Activated naive CD8-positive, alpha-beta T cell treated with anti-CD3 and anti-CD28 coated beads for 36 hours (primary cell): ENCODE measurements at places on chromosomes 13 and 19. TPM values are rescaled to one million over a fixed set of nuclear protein-coding genes. Genes with fewer than 3 reads are reported as not detected.

- peak overlapping the region; percentile 84 for H3K4me3 ChIP-seq
- peaks cover 13% of the 10 kb centered on the region for H3K4me1 ChIP-seq
- H3K27me3 ChIP-seq, result no peaks in the 10 kb centered on the region
- peak; percentile 95 for DNase-seq
- H3K36me3 ChIP-seq, result no peaks in the 10 kb centered on the region
These were observed 10.6 kb upstream of the ZNF709 start for GRCh38 chr19:12495002-12495802.

DNA sequence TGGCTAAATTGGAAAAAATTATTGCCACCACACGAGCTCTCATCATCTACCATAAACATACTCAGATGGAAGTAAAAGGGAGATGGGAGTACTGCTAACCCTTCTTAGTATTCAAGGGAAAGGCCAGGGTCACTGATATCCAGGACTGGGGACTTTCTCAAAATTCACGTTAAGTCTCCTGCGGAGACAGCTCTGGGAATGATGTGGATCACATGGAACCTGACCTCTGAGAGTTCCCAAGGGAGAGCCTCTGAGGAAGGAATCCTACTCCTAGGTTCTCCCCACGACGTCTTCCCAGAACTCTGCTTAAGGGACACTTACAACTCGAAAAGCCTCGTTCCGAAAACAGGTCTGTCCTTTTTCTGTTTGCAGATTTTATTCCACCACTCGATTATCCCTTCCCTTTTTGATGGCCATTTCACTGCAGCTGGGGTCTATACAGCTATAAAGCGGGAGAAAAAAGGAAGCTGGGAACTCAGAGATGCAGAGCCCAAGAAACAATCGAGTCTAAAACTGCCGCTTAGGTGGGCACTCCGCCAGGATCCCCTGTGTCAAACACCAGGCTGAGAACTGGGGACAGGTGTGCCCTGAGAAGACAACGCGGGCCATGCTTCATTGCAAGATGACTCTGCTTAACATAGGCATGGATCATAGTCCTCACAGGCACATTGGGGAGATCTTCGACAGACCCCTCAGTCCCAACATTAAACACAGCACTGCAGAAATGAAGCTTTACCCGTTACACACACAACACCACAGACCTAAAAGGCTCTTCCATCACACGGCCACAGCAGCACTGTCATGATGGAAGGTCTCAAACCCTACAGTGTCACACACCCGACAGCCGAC is 823 bp upstream of the ZNF567 start:
- H3K4me1 ChIP-seq, result peaks cover 16% of the 10 kb centered on the region
- H3K27me3 ChIP-seq, result peaks cover 5% of the 10 kb centered on the region
- H3K27ac ChIP-seq, result peak overlapping the region; percentile 97
- peak overlapping the region; percentile 97 for H3K4me3 ChIP-seq
- H3K36me3 ChIP-seq, result peaks cover 85% of the 10 kb centered on the region

DNA sequence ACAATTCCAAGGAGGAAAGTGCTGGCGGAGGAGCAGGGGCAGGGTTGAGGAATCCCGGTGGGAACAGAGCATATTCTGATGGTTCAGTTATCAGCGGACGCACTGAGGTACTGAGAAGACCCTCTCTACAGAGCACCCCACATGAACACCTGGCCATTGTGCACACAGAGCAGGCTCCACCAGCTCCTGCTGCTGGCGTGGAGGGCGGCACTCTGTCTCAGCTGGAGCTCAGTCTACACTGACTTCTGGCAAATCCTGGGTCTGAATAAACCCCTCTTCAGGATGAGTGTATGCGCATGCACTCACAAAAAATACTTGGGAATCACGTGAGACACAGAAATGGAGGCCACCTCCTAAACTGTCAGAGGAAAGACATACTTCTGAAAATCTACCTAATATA is 114.4 kb upstream of the IRS2 start:
- no peaks in the 10 kb centered on the region for H3K4me1 ChIP-seq
- H3K4me3 ChIP-seq, result no peak overlapping the region
- no peaks in the 10 kb centered on the region for H3K36me3 ChIP-seq
- DNase-seq, result no peak

The MCEMP1 gene
- total RNA-seq, result not detected

DNA sequence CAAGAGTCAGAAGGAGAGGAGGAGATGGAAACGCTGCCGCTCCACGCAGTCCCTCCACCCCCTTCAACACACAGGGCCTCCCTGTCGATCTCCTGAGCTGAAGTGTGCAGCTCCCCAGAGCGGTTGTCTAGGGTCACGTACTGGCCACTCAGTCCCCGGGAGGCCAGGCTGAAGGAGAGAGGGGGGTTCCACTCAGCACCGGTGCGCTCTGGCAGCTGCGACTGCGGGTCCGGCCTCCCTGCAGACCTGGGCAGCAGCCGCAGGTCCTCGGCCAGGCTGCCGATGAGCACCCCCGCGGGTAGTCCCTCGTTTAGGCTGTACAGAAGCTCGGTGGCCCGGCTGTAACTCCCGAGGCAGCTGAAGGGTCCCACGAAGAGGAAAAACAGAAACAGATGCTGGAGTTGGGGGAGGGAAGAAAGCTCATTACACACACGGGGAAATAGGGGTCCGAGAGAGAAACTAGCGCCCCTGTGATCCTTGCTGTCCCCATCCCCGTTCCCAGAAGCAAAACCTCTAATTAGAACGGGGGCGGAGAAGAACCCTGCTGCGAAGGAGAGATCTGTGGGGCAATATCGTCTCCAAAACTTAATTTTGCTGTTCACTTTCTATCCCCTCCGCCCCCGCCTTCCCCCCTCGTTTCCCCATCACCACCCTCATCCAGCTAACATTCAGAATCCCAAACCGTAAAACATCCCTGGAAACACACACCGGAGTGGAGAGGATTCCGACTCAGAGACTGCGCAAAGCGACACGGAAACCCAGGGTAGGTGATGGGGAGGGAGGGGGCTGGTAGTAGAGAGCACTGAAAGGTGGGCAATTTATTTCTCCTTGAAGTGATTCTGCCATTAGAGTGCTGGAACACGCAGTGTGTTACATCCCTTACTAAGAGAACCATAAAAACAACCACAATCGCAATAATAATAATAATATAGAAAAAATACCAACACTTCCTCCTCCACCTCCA is 1.8 kb downstream of the PCDH20 start:
- H3K4me3 ChIP-seq, result no peak overlapping the region
- DNase-seq, result no peak
- H3K4me1 ChIP-seq, result no peaks in the 10 kb centered on the region
- peaks cover 54% of the 10 kb centered on the region for H3K27me3 ChIP-seq
- no peak overlapping the region for H3K27ac ChIP-seq

DNA sequence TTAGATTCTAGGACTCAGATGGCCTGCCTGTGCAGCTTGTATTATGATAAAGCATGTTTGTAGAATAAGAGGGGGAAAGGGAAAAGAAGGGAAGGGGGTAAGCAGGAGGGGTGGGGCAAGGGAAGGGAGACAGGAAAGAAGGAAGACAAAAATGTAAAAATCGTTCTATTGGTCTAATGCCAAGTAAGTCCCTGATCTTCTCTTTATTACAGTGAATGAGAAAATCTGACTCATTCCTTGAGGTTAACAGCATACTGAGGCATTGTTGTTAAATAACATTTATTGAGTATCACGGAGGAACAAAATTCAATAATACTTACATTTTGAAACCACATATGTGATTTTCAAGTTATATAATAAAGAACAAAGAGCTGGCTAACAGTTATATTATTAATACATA is 1534.7 kb downstream of the OLFM4 start:
- no peak for DNase-seq
- H3K4me1 ChIP-seq, result no peaks in the 10 kb centered on the region
- no peak overlapping the region for H3K27ac ChIP-seq

GRCh38 chr19:31349160-31349881 is at the start of gene TSHZ3:
Gene TSHZ3 (minus strand): TSS chr19:31349436. CDS start chr19:31349219, 217 bp downstream.
- peaks cover 75% of the 10 kb centered on the region for H3K27me3 ChIP-seq
- peaks cover 24% of the 10 kb centered on the region for H3K4me1 ChIP-seq
- no peak for DNase-seq

GRCh38 chr19:4279267-4279529 is 132 bp downstream of the SHD start:
- peaks cover 8% of the 10 kb centered on the region for H3K4me1 ChIP-seq
- H3K27me3 ChIP-seq, result peaks cover 31% of the 10 kb centered on the region
- H3K36me3 ChIP-seq, result no peaks in the 10 kb centered on the region
- no peak overlapping the region for H3K4me3 ChIP-seq
- no peak for DNase-seq

- DNase-seq, result no peak
- H3K27me3 ChIP-seq, result no peaks in the 10 kb centered on the region
- no peak overlapping the region for H3K27ac ChIP-seq
- H3K4me1 ChIP-seq, result peaks cover 29% of the 10 kb centered on the region
- H3K36me3 ChIP-seq, result peaks cover 49% of the 10 kb centered on the region
These were observed 4.3 kb upstream of the ADM5 start for GRCh38 chr19:49684983-49685553.

- no peaks in the 10 kb centered on the region for H3K36me3 ChIP-seq
- H3K4me3 ChIP-seq, result no peak overlapping the region
- no peak overlapping the region for H3K27ac ChIP-seq
- DNase-seq, result no peak
- no peaks in the 10 kb centered on the region for H3K27me3 ChIP-seq
- H3K4me1 ChIP-seq, result no peaks in the 10 kb centered on the region
These were observed 16.2 kb upstream of the KATNAL1 start for GRCh38 chr13:30323524-30323923.

GRCh38 chr13:39224671-39225240 is 186.5 kb downstream of the NHLRC3 start:
- no peak overlapping the region for H3K27ac ChIP-seq
- no peaks in the 10 kb centered on the region for H3K36me3 ChIP-seq
- no peaks in the 10 kb centered on the region for H3K4me1 ChIP-seq
- H3K4me3 ChIP-seq, result no peak overlapping the region

The ZNF578 gene
- 0.93 TPM for total RNA-seq

- no peak overlapping the region for H3K4me3 ChIP-seq
- no peak for DNase-seq
- no peaks in the 10 kb centered on the region for H3K36me3 ChIP-seq
- H3K27me3 ChIP-seq, result no peaks in the 10 kb centered on the region
- no peaks in the 10 kb centered on the region for H3K4me1 ChIP-seq
These were observed 10.7 kb downstream of the SBNO2 start for GRCh38 chr19:1163283-1163933.

The TMPRSS9 gene
- total RNA-seq, result not detected

GRCh38 chr19:32458500-32459123 is 53.0 kb downstream of the DPY19L3 start:
- H3K27ac ChIP-seq, result no peak overlapping the region
- H3K27me3 ChIP-seq, result no peaks in the 10 kb centered on the region
- no peak overlapping the region for H3K4me3 ChIP-seq
- peaks cover 6% of the 10 kb centered on the region for H3K36me3 ChIP-seq

- no peak for DNase-seq
- H3K27ac ChIP-seq, result no peak overlapping the region
- peaks cover 19% of the 10 kb centered on the region for H3K27me3 ChIP-seq
- no peaks in the 10 kb centered on the region for H3K36me3 ChIP-seq
These were observed 111.9 kb downstream of the EFNB2 start for GRCh38 chr13:106423530-106423929.

GRCh38 chr19:10478903-10479384 is 24.2 kb downstream of the KEAP1 start:
- no peaks in the 10 kb centered on the region for H3K27me3 ChIP-seq
- no peak overlapping the region for H3K27ac ChIP-seq
- H3K4me1 ChIP-seq, result peaks cover 6% of the 10 kb centered on the region
- no peaks in the 10 kb centered on the region for H3K36me3 ChIP-seq
- H3K4me3 ChIP-seq, result peak overlapping the region; percentile 10

The PCDH9 gene
- total RNA-seq, result 0.20 TPM

- peaks cover 76% of the 10 kb centered on the region for H3K27me3 ChIP-seq
- peaks cover 1% of the 10 kb centered on the region for H3K36me3 ChIP-seq
- H3K4me1 ChIP-seq, result peaks cover 9% of the 10 kb centered on the region
- H3K4me3 ChIP-seq, result no peak overlapping the region
- DNase-seq, result peak; percentile 61
- H3K27ac ChIP-seq, result no peak overlapping the region
These were observed 31.5 kb upstream of the HIF3A start for GRCh38 chr19:46265217-46265828.

The OR7C1 gene
- not detected for total RNA-seq

DNA sequence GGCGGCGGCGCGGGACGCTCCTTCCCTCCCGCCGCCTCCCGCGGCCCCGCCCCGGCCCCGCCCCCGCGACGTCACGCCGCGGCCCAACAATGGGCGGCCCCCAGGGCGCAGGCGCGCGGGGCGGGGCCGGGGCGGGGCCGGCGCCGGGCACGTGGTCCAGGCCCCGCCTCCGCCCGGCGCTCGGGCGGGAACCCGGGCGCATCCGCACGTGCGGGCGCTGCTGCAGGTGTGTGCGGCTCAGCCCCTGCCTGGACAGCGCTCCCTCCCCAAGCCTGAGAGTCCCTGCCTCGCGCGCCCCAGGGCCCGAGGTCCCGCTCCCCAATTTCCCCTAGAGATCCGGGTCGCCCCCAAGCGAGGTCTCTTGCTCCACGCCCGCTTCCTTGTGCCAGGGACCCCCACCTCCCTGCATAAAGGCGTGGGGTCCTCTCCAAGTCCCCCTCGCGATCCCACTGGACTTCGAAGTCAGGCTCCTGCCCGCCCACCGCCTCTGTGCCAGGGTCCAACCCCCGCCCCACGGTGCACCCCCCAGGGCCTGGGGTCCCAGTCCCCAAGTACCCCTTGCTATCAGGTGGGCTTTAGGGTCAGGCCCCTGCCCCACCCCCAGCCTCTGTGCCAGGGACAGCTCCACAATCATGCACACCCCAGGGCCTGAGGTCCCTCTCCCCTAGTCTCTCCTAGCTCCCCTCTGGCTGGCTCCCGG is at the start of gene MEX3D:
MEX3D (minus strand) TSS at position 6 of the 700 bp plus-strand sequence. CDS start 267 bp downstream, outside the sequence.
- peaks cover 13% of the 10 kb centered on the region for H3K27me3 ChIP-seq
- H3K36me3 ChIP-seq, result no peaks in the 10 kb centered on the region
- peak within 1 kb of the TSS; percentile 32 for H3K4me3 ChIP-seq
- DNase-seq, result peak; percentile 84
- no peaks in the 10 kb centered on the region for H3K4me1 ChIP-seq

- peaks cover 40% of the 10 kb centered on the region for H3K27me3 ChIP-seq
- no peak overlapping the region for H3K4me3 ChIP-seq
- no peak for DNase-seq
- H3K36me3 ChIP-seq, result no peaks in the 10 kb centered on the region
These were observed 13.7 kb downstream of the LILRA1 start for GRCh38 chr19:54606891-54607784.

DNA sequence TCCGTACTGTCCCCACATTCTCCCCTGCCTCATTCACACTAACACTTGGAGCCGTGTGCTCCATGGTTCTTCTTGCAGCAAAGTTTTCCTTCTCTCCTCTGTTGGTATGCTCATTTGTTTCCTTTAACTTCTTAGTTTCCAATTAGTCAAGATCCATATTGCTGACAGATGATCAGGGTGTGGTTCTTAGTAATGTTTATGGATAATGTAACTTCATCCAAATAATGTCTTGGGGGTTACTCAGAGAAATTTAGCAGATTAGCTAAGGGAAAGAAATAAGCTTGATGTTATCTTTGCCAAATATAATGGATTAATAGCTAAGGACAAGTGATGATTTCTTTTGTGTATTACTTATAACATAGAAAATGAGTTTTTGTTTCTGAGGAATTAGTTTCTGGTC is 174.4 kb downstream of the NUFIP1 start:
- no peak overlapping the region for H3K4me3 ChIP-seq
- peaks cover 23% of the 10 kb centered on the region for H3K4me1 ChIP-seq
- H3K27me3 ChIP-seq, result peaks cover 29% of the 10 kb centered on the region
- H3K27ac ChIP-seq, result no peak overlapping the region
- no peak for DNase-seq

The ZNF470 gene
- 3.6 TPM for total RNA-seq
